Stimulated activated CD4-positive, alpha-beta T cell treated with anti-CD3 and anti-CD28 coated beads, Interleukin-12 subunit alpha, Interleukin-12 subunit beta, amount 100 ng/mL, for 4 hours (primary cell): ENCODE measurements at places on chromosomes 12 and 14.

DNA sequence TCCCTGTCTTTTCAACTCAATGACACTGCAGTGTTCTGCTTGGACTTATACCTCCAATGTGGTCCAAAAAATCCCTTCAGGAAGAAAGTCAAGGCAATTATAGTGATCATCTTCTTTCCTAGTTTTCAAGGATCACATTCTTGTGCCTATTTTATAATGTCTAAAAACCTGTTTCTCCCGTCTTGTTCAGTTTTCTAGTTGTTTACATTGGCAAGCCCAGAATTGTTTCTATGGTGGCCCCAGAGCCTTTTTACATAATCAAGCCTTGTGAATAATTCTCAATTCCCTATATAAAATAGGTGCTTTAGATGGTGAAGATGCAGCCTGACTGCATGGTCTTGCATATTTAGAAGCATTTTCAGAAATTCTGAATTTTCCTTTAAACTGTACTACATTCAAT is 14.5 kb upstream of the LDHB start:
- no peak for DNase-seq

GRCh38 chr12:83256562-83256961 is 569.9 kb downstream of the TMTC2 start:
- DNase-seq, result no peak

GRCh38 chr12:88401155-88401554 is 179.1 kb downstream of the KITLG start:
- DNase-seq, result no peak

DNA sequence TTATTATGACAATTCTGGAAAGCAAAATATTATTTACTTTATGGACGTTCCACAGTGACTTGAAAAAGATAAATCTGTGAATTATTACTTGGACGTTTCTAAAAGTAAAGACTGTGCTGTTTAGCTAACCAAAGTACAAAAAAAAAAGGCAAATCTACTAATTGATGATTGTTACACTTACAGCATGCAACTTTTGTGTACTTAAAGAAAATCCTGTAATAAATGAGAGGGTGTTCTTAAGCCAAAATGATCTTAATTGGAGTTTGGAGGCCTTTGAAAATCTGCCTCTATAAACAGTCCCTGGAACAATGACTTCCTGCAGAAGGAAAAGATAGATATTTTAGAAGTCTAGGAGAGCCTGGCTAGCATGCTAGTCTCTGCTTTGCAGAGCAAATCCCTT is 434.0 kb upstream of the SYT1 start:
- no peak for DNase-seq

GRCh38 chr12:1507308-1507707 is 87.1 kb downstream of the FBXL14 start:
- DNase-seq, result no peak

GRCh38 chr12:91786499-91787272 is 359.0 kb downstream of the BTG1 start:
- DNase-seq, result no peak
